ENCODE measurements at places on chromosomes 7 and 10.

DNA sequence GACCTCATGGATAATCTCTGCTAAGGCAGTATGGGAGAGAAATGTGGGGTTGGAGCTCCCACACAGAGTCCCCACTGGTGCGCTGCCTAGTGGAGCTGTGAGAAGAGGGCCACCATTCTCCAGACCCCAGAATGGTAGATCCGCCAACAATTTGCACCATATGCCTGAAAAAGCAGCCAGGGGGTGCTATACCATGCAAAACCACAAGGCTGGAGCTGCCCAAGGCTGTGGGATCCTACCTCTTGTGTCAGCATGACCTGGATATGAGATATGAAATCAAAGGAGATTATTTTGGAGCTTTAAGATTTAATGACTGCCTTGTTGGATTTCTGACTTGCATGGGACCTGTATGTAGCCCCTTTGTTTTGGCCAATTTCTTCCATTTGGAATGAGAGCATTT lies 27.0 kb upstream of the SAMD9L start:
- DNase-seq, result no peak

GRCh38 chr7:134774119-134774518 lies 5.3 kb upstream of the CALD1 start:
- DNase-seq, result no peak

DNA sequence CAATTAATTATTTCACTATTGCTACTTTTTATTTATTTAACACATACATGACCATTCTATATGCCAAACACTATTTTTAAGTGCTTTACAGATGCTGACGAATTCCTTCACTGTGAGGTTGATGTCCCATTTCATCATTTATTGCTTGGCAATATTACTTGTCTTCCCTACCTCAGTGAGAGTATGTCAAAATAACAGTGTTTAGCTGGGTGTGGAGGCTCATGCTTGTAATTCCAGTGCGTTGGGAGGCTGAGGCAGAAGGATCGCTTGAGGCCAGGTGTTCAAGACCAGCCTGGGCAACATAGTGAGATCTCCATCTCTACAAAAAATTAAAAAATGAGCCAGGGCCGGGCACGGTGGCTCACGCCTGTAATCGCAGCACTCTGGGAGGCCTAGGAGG lies 19.8 kb upstream of the MRC1 start:
- DNase-seq, result no peak

DNA sequence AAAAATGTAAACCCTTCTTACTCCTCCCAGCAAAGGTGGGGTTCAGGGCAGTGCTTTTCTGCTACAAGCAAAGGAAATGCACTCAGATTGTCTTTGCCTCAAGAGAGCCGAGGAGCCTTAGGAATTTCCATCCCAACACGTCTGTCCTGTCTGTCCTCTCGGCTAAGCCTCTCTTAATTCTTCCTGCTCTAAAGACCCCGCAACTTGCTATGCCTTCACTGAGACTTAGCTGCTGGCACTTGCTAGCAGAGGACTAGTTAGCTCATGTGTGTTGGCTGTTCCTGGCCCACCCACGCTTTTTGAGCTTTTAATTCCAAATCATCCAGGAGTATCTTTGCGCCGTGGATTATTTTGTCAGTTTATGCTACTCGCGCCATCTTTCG lies 481 bp upstream of the NPM3 start:
- DNase-seq, result no peak

DNA sequence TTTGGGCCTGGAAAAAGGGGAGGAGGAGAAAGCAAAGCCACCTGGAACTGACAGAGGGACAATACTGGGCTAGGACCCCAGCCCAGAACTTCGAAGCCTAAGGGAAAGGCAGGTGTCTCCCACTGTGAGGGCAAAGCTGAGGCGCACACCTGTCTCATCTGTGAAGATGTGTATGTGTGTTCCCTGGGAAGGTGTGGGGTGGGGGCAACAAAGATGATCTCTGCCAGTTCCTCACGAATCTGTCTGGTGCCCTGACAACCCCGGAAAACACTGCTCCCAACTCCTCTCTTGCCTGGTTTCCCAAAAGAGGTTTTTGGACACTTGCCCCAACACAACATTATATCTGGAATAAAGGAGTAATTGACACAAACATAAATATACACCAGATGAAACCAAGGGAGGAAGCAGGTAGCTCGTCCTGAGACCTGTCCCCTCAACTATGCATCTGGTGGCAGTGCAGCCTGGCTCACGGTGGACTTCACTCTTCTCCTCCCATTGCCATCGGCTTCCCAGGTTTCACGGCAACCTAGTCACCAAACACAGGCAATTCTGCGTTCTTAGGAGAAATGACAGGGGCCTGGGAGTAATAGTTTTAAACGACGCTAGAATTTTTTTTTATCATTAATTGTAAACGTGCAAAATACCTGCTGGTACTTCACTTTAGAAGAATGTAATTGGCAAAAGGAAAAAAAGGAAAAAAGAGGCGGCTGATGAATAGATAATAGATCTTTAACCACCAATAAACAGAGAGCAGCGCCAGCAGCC lies 1.7 kb upstream of the EMX2 start:
- no peak for DNase-seq

DNA sequence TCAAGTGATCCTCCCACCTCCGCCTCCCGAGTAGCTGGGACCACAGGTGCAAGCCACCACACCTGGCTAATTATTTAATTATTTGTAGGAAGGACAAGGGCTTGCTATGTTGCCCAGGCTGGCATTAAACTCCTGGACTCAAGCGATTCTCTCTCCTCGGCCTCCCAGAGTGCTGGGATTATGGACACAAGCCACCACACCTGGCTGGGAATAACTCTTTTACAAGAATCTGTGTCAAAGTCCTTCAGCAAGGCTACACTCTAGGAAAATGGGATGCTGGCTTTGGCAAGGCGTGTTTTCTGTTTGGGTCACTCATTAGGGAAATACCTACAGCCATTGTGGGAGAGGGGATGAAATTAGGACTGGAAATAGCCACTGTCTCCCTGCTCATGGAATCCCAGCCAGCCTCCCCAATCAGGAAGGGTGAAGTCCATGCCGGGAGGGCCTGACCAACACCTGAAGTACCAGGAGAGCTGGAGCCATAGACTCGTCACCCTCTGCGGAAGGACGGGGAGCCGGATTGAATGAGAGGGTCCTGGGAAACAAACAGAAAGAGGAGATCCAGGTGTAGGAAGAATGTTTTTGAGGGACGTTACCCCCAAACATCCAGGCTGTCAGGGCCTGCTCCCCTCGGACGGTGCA lies 72.2 kb upstream of the MYL10 start:
- DNase-seq, result no peak

- DNase-seq, result no peak
Observed at GRCh38 chr10:74852381-74852780, 26.0 kb downstream of the KAT6B start.

GRCh38 chr10:77073663-77073960 lies 564.0 kb downstream of the KCNMA1 start:
- DNase-seq, result no peak

GRCh38 chr7:89223900-89224395 lies 428.4 kb upstream of the TEX47 start:
- DNase-seq, result no peak

GRCh38 chr7:52100-52499 lies 140.3 kb upstream of the FAM20C start:
- DNase-seq, result no peak

- DNase-seq, result no peak
Observed at GRCh38 chr7:36281945-36282717, 107.5 kb upstream of the ANLN start.

DNA sequence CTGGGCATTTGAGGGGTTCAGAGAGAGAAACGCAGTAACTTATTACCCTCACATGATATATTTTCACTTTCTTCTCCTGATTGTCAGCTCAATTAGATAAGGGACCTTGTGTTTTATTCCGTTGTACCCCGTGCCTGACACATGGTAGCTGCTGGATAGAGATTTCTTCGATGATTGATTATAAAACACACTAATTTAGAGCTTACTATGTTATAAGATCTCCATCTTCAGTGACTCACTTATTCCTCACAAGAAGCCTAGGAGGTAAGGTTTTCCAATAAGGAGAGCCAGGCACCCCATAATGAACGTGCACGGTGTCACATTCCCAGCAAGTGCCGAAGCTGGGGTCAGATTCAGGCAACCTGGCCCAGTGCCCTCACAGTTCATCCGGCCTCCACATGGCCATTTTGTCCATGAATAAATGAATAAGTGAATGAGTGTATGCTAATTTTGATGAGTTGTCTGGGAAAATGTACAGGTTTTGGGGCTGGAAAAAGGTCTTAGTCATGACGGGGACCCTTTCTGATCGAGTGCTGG lies 138.1 kb upstream of the CDCA7L start:
- DNase-seq, result no peak

DNA sequence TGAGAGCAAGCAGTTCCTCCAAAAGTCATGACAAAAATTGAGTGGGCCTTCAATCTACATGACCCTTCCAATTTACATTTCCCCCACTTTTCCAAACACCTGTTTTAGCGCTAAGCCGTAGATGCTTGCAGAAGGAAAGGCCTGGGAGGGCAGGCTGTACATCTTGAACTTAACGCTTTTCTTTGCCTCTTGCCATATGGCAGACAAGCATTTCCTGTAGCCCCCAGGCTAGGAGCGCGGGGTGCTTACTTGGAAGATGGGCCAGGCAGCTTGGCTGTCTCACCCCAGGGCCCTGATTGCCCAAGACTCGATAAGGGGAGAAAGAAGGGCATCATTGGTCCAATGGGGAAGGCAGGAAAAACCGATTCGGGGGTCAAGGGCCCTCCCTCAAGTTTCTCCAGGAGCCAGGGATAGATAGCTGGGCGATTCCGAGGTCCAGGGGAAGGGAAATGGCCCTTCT lies 1.8 kb downstream of the HOXA10 start:
- DNase-seq, result no peak

Measured in T-helper 17 cell (primary cell).